Thoracic aorta (tissue), 2 donors: ENCODE measurements at places on chromosomes 16 and 17.

GRCh38 chr16:68111379-68111778 lies 26.2 kb downstream of the NFATC3 start:
- DNase-seq = no peak

- no peak for DNase-seq
Observed at GRCh38 chr17:2122641-2123302, 67.9 kb downstream of the HIC1 start.

DNA sequence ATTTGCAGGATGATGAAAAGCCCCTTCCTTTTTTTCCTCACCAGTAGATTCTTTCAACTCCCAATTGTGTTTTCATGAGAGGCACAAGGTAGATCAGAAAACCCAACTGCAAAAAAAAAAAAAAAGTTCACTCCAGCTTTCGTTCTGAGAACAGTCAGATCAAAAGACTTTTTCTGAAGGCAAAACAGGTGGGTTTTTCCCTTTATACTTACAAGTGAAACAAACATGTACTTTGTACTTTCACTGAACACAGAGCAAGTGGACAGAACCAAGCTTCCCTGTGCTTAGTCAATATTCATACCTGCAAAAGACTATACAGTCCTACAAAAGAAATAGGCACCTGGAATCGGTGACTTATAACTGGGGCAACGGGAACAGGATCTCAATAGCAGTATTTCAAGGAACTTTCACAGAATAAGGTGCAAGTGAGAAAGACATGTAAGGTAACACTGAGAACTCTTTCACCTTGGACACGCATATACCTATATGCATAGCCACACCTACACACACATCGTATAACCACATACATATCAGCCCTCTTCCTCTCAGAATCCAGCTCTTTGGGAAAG lies 54.1 kb downstream of the TOX3 start:
- DNase-seq = no peak

DNA sequence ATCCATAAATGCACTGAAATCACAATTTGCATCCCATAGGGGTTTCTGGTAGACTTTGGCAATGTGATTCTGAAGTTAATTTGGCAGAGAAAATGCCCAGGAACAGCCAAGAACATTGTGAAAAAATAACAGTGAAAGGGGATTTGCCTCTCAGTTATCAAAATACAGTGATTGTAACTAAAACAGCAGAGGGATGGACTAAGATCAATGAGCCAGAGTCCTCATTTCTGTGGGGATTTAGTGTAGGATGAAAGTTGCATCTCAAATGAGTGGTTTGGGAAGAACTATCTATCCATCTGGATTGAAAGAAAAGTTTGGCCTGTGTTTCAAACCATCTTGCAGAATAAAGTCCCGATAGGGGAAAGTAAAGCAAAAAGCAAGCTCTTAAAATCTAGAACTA lies 28.1 kb downstream of the MYBBP1A start:
- no peak for DNase-seq
